ENCODE measurements at places on chromosomes 7 and 10. TPM values are rescaled to one million over a fixed set of nuclear protein-coding genes. Genes with fewer than 3 reads are reported as not detected.

Gene VWDE
- not detected for total RNA-seq

Gene IFIT1
- 31.0 TPM for total RNA-seq

Gene NOM1
- 10.5 TPM for total RNA-seq

GRCh38 chr7:99625321-99625720 is 8.6 kb downstream of the ZSCAN25 start:
- DNase-seq: no peak
- no peak overlapping the region for H3K27ac ChIP-seq

- no peak overlapping the region for H3K4me3 ChIP-seq
- H3K4me1 ChIP-seq: no peaks in the 10 kb centered on the region
Measured at GRCh38 chr10:76971547-76972170, 665.9 kb downstream of the KCNMA1 start.

DNA sequence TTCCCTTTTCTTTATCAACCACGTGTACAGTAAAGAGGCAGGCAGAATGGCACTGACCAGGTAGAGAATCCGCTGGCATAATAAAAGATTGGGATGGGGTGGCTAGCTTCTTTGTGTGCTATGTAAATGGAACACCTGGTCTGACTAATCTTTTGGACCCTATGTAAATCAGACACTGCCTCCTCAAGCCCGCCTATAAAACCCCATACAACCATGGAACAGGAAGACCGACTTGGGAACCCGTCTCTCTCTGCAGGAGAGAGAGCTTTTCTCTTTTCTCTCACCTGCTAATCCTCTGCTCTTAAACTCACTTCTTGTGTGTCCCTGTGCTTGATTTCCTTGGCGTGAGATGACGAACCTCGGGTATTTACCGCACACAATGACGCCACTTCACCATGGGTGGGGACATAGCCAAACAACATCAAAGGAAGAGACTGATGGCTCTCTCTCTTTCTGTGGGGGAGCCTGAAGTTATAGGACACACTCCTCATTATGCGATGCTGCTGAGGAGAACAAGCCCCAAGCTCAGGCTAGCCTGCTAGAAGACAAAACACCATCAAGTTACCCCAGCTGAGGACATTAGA is 94.2 kb downstream of the ARL5B start:
- no peaks in the 10 kb centered on the region for H3K4me1 ChIP-seq
- DNase-seq: no peak
- no peak overlapping the region for H3K27ac ChIP-seq
- H3K36me3 ChIP-seq: no peaks in the 10 kb centered on the region
- H3K4me3 ChIP-seq: no peak overlapping the region

GRCh38 chr10:81541517-81541916 is 333.5 kb upstream of the NRG3 start:
- no peak overlapping the region for H3K27ac ChIP-seq
- H3K27me3 ChIP-seq: no peaks in the 10 kb centered on the region
- H3K36me3 ChIP-seq: no peaks in the 10 kb centered on the region
- no peak for DNase-seq
- H3K4me3 ChIP-seq: no peak overlapping the region

DNA sequence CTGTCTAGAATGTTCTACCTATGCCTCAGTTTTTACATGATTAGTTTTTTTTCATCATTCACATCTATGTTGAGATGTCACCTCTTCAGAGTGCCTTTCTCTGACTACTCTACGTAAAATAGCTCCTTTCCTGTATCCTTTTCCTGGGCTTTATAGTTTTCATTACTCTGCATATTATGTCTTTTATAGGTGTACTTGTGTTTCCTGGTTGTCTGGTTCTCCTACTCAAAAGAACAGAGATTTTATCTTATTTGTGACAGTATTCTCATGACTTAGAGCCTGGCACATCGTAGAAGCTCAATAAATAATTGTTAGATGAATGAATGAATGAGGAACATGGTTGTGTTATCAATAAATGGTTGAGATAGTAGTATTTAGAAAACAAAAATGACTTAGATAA is 17.9 kb downstream of the STEAP1 start:
- DNase-seq: no peak
- no peaks in the 10 kb centered on the region for H3K27me3 ChIP-seq
- no peaks in the 10 kb centered on the region for H3K36me3 ChIP-seq

DNA sequence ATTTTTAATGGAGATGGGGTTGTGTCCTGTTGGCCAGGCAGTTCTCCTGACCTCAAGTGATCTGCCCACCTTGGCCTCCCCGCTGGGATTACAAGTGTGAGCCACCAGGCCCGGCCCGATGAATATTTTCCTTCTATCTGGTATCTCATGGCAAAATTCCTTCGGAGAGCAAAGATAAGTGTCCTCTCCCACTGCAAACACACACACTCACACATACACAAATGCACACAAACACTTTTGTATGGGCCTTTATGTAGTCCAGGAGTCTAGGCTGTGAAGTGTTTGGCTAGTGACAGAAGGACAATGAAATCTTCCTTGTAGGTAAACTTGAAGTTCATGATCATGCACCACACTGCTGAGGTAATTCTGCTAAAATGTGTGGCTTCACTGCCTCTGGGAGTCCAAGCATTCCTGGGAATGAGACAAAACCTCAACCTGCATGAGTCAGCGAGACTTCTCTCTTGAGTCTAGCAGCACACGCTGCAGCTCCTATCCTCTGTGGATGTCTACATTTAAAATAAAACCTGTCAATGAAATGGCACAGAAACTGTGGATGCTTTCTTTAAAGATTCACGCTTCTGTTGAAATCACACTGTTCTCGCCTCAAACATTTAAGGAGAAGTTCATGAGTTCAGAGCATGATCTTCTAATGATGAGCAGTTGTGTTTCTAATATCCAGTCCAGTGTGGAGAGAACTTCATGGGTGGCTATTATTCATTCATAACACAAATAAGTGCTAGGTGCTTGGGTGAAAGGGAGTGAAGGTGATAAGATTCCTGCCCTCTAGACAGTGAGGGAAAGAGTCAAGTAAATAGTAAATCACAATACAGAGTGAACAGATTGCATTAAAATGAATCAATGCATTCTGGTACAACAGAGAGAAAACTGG is 96.5 kb downstream of the NRP1 start:
- no peak for DNase-seq
- H3K36me3 ChIP-seq: peaks cover 32% of the 10 kb centered on the region
- H3K4me3 ChIP-seq: no peak overlapping the region
- peaks cover 91% of the 10 kb centered on the region for H3K4me1 ChIP-seq
- peak overlapping the region; percentile 76 for H3K27ac ChIP-seq

DNA sequence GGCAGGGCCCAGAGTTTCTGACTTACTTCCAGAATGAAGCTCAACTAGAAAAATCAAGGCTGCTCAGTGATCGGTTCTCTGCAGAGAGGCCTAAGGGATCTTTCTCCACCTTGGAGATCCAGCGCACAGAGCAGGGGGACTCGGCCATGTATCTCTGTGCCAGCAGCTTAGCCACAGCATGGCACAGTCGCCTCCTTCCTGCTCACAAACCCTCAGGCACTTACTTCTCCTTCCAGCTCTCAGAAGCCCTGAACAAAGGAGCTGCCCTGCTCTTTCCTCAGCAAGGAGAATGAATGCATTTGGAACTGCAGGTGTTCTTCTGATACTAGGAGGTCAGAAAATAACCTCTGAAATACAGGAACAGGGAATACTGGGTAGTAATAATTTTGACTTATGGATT is 219.7 kb upstream of the PRSS1 start:
- no peak overlapping the region for H3K27ac ChIP-seq
- no peak overlapping the region for H3K4me3 ChIP-seq
- DNase-seq: no peak
- H3K27me3 ChIP-seq: peaks cover 57% of the 10 kb centered on the region
- H3K4me1 ChIP-seq: no peaks in the 10 kb centered on the region
- H3K36me3 ChIP-seq: no peaks in the 10 kb centered on the region

DNA sequence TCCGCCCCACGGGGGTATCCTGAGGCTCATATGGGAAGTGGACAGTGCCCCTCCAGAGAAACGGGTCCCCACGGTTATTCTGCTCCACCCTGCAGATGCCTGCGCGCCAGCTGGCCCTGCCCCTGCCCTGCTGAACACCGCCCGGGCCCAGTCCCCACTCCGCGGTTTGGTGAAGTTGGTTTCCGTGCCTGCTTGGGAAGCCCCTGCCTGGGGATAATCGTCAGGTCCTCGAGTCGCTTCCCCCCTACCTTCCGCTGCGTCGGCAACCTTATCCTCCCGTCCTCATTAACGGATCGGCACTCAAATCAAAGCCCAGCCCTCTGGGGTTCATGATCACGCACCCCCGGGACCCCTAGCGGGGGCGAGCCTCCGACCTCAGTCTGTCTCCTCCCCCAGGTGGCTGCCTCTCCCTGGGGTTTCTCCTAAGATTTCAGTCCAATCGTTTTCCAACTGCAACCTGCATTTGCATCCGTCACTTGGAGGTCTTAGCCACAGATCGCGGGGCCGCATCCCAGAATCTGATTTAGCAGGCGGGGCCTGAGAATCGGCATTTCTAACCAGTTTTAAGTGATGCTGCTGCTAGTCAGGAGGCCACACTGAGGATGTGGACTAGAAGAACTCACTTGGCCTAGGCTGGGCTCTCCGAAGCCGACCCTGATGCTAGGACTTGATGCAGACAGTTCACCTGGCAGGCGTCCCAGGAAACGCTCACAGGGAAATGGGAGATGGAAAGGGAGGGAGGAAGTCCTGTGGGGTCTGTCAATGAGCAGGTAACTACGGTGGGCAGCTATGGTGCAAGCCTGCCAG is 27.6 kb downstream of the WDR86 start:
- H3K27ac ChIP-seq: no peak overlapping the region
- H3K36me3 ChIP-seq: peaks cover 15% of the 10 kb centered on the region
- peak overlapping the region; percentile 61 for H3K4me3 ChIP-seq
- peaks cover 17% of the 10 kb centered on the region for H3K4me1 ChIP-seq

GRCh38 chr10:124562425-124563060 is 100.9 kb downstream of the LHPP start:
- no peak overlapping the region for H3K4me3 ChIP-seq
- no peak for DNase-seq
- H3K36me3 ChIP-seq: no peaks in the 10 kb centered on the region
- peaks cover 57% of the 10 kb centered on the region for H3K4me1 ChIP-seq
- no peak overlapping the region for H3K27ac ChIP-seq

GRCh38 chr10:72315611-72316385 is 38.9 kb downstream of the DNAJB12 start:
- H3K27me3 ChIP-seq: no peaks in the 10 kb centered on the region
- no peak for DNase-seq

GRCh38 chr7:65287023-65287422 is 86.6 kb upstream of the ZNF92 start:
- H3K27ac ChIP-seq: no peak overlapping the region
- no peaks in the 10 kb centered on the region for H3K36me3 ChIP-seq
- no peak for DNase-seq
- no peaks in the 10 kb centered on the region for H3K4me1 ChIP-seq
- H3K4me3 ChIP-seq: no peak overlapping the region

DNA sequence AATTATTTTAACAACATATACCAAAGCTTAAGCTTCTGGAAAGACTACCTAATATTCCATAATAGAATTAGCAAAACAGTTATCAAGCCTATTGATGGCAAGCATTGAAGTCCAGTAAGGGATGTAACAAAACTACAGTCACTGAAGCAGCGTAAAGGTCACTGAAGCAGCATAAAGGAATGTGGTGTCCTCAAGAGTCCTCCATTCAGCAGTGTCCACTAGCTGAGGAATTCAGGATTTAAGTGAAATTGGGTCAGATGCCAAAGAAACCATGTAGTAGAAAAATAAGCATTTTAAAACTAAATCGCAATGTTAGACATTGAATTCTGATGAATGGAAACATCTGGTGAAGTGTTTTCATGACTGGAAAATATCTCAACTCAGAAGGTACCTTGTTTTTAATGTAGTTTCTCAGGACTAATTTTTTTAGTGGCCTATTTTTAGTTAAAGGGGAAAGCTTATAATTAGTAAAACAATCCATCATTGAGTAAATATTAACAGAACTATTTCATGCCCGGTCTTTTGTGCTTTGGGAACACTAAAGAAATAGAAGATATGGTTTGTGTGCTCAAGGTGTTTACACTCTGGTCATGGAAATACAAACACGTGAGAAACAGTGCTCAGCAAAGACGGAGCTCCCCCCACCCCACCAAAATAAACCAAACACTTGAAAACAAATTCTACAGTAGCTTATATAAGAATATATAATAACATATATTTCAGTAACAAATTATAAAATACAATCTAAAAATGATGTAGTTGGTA is 121.4 kb downstream of the CDK14 start:
- H3K4me1 ChIP-seq: peaks cover 61% of the 10 kb centered on the region
- H3K27ac ChIP-seq: no peak overlapping the region
- H3K27me3 ChIP-seq: no peaks in the 10 kb centered on the region
- no peak overlapping the region for H3K4me3 ChIP-seq

DNA sequence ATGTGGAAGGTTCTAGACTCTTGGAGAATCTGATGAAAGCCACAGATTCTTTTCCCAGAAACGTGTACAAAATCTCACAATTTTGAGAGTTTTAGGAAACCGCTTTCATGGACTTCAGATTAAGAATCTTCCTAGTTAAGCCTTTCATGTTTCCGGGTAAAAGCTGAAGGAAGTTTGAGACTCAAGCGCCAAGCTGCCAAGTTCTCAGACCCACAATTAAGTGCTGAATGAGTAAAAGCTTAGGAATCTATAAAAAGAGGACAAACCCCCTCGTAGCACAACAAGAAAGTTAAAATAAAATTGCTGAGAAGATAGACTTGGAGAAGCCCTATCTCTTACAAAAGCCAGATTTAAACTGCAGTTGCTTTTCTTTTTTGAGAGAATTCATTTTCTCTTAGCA is 99.6 kb downstream of the ST8SIA6 start:
- no peak overlapping the region for H3K4me3 ChIP-seq
- H3K4me1 ChIP-seq: peaks cover 1% of the 10 kb centered on the region
- H3K27me3 ChIP-seq: no peaks in the 10 kb centered on the region
- no peak for DNase-seq
- H3K27ac ChIP-seq: no peak overlapping the region
- no peaks in the 10 kb centered on the region for H3K36me3 ChIP-seq

- H3K4me1 ChIP-seq: no peaks in the 10 kb centered on the region
- no peak overlapping the region for H3K4me3 ChIP-seq
- H3K27ac ChIP-seq: no peak overlapping the region
- DNase-seq: no peak
- no peaks in the 10 kb centered on the region for H3K36me3 ChIP-seq
- peaks cover 5% of the 10 kb centered on the region for H3K27me3 ChIP-seq
Measured at GRCh38 chr10:124259139-124259825, 159.4 kb downstream of the OAT start.

DNA sequence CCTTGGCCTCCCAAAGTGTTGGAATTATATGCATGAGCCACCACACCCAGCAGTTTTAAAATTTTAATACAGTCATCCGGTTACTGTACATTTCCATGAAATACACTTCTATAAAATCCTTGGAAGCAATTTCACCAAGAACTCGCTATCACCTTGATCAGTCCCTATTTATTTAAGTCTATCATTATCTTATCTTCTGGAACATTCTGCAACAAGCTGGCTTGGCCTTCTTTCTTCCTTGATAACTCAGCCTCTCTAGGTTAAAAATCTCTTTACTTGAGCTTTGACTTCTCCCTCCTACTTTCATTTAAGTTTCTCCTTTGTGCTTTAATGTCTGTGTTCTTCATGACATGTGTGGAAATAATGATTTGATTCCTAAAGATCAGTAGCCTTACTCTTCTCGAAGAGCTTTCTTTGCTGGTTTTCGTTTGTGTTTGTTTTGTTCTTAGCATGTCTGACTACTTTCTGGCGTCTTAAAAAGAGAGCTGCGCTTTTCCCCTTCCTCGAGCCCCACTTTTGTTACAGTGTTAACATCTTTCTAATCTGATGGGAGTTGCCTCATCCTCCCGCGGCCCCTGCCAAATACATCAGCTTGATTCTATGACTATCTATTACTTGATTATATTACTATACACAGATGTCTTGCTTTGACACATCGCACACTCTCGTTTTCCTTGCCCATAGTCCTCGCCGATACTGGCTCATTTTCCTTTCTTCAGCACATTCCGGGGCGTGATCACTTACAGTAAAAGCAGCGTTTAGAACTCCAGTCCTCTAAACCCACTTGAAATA is 11.1 kb upstream of the CALML5 start:
- H3K4me3 ChIP-seq: no peak overlapping the region
- no peak for DNase-seq
- H3K36me3 ChIP-seq: no peaks in the 10 kb centered on the region
- H3K27ac ChIP-seq: no peak overlapping the region

Data from left ventricle myocardium inferior (tissue), 1 donor.